ENCODE measurements at places on chromosomes 6 and 20.

GRCh38 chr6:16239798-16240123 is 1.4 kb downstream of the GMPR start:
- DNase-seq: no peak

GRCh38 chr6:170124836-170125235 is 166.0 kb downstream of the DLL1 start:
- DNase-seq: no peak

DNA sequence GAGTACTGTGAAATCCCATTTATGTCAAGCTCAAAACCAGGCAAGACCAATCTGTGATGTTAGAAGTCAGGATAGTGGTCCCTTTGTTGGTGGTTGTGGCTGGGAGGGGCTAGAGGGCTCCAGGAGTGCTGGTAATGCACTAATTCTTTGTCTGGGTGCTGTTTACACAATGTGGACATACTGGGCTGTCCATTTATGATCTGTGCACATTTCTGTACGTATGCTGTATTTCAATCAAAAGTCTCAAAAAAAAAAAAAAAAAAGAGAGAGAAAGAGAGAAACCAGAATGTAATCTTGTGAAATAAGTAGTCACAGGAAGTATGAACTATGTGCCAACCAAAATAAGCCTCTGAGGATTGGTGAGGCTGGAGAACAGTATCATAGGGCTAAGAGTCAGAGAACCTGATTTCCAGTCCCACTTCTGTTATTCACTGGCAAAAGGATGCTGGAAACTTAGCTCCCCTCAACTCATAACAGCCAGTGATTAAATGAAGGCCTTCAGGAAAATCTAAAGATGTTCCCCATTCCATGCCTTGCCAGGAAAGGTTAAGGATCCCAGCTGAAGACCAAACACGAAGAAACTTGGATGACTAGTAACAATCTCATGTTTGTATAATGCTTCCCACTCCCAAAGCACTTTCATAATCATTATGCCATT is 19.6 kb upstream of the TRAM2 start:
- DNase-seq: no peak

- DNase-seq: no peak
Measured at GRCh38 chr20:16100111-16100510, 473.1 kb downstream of the KIF16B start.

DNA sequence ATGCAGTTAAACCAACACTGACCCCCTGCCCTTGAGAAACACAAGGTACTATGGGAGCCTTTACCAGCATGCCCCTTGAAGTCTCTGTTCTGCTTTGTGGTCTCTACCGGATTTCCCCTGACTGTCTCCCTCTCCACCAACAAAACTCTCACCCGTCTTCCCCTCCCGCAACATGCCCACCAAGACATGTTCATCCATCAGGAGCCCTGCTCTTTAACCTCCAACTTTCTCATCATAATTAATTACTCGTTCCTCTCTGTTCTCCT is 1.1 kb downstream of the ZNF165 start:
- DNase-seq: no peak

- no peak for DNase-seq
Measured at GRCh38 chr20:48784273-48784641, 43.5 kb downstream of the PREX1 start.

- DNase-seq: no peak
Measured at GRCh38 chr20:51966296-51966971, 164.1 kb upstream of the SALL4 start.

DNA sequence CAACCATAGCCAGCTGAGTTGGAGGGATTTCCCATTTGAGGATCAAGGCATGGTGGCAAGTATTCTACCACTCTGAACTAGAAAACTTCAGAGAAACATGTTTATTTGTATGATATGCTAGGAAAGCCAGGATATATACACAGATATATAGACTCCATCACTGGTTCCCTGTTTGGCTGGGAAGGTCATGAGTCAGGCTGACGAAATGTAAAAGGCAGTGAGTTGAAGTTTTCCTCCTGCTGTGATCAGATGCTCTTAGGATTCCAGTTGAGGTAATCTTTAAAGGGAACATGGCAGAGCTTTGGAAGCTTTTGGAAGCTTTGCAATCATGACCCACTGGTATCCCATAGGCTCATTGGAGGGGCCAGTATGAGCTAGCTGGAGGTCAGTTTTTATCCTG is 1369.1 kb downstream of the EPHA7 start:
- DNase-seq: no peak

DNA sequence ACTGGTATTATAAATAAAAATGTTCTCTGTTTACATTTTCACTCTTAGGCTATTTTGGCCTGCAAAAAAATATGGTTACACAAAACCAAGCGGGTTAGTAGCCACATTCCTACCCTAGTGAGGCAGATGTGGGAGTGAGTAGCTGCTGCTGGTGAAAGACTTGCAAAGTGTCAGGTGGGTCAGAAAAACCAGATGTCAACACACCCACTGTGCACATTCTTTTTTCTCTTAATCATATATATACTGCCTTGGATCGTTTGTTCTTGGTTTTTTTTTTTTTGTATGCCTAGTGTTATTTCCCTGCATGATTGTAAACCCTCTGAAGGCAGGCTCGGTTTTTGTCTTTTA is 68.0 kb upstream of the TFB1M start:
- no peak for DNase-seq

DNA sequence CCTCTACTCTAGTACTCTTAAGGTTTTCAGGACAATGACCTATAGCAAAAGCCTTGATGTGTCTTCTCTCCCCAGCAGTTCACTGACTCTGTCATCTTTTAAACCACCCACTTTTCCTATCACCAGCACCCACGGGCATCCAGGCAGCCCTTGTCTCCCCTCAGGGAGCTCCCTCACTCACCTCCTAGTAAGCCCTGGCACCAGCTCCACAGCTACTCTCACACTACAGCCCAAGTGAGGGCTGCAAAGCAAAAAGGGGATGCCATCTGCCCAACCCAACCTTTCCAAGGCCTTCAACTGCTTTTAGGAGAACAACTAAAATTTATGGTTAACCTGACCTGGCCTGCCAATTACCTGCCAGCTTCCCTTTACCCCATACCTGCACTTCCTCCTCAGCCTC is 26.0 kb downstream of the GCLC start:
- DNase-seq: no peak

GRCh38 chr6:118334634-118335033 is 213.5 kb upstream of the PLN start:
- DNase-seq: no peak

Measured in cortex of kidney (tissue), 1 donor.